ENCODE measurements at places on chromosomes 3 and 15. TPM values are rescaled to one million over a fixed set of nuclear protein-coding genes. Genes with fewer than 3 reads are reported as not detected.

GRCh38 chr3:107421170-107421792 lies 44.0 kb downstream of the CCDC54 start:
- peak; percentile 59 for DNase-seq

The CHDH gene
- total RNA-seq: 0.47 TPM

DNA sequence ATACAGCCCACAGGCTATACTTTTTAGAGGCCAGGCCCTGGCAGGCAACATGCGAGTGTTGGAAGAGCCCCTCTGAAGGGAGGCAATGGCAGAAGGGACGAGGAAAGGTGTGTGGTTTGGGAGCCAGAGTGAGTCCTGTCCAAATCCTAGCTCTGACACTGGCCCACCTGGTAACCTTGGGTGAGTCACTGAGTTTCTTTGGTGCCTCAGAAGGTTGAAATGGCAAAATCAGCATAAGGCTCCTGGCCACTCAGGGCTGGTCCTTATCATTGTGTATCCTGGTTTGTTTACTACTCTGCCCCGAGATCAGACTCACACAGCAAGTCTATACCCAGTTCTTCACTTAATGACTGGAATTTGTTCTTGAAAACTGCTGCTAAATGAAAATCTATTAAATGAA lies 71.4 kb upstream of the TLE3 start:
- no peak for DNase-seq

DNA sequence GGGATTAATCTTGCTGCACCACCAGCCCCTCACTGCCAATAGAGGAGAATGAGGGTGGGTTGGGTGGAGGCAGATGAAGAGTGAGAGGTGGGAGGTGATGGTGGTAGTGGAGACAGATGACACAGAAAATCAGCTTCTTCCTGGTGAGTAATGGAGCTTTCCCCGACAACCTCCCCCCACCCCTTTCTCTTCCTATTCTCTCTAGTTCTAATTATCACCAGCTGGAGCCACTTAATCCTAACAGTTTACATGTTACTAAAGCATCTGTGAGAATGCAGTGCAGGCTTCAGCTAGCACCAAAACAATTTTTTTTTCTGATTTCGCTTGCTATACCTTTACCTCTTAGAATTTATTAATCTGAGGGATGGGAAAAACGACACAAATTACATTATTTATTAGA lies 116.1 kb upstream of the DNAJC19 start:
- no peak for DNase-seq

The ACTRT3 gene
- 2.2 TPM for total RNA-seq

DNA sequence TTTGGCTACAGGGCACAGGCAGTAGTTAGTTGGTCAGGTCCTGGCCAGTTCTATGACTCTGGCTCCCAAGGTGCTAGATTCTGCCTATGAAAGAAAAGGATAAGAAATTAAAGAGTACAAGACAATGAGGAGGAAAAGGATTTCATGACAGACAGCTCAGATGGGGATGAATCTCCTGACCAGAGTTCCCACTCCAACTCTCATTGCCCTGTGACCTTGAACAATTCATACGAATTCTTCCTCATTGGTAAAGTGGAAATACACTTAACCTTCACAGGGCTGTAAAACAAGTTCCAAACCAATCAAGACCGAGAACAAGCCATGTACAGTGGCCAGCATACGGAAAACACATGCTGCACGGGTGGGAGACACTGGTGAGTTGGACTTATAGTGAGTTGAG lies 23.7 kb downstream of the CLEC3B start:
- no peak for DNase-seq

The CNTN4 gene
- total RNA-seq: not detected

The RAB6B gene
- total RNA-seq: 0.06 TPM

The SPTBN5 gene
- total RNA-seq: 0.34 TPM

The ZMYND10 gene
- not detected for total RNA-seq

The RPL15 gene
- 846 TPM for total RNA-seq

DNA sequence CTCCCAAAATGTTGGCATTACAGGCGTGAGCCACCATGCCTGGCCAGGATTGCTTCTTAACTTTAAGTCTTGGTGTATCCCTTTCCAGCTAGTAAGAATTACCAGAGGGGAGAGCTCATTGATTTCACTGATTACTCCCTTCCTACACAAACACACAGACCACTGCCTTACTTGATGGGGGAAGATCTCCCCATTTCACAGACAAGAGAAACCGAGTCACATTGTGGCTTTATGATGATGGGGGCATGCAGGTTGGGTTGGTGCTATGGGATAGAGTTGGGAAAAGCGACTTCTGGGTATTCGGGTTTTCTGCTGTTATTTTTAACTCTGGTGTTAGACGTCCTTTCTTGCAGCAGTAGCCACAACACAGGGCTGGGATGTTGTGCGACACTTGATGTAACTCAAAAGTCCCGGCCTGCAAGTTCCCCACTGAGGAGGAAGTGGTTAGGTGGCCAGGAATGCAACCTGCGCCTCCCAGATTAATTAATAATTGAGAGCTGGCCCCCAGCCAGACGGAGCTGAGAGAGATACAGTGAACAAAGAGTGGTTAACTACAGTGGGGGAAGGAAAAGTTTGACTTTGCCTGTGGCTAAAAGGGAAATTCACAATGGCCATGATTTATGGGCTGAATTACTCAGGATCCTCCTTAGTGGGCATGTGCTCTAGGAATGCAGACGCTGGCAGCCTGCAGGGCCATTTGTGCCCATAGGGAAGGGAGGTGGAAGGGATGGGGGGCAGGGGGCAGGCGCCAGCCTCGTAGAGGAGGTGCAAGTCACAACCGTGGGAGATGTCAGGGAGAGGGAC lies 63.6 kb downstream of the SMAD6 start:
- DNase-seq: peak; percentile 97

GRCh38 chr15:29044503-29044901 lies 158.7 kb downstream of the APBA2 start:
- DNase-seq: peak; percentile 62

DNA sequence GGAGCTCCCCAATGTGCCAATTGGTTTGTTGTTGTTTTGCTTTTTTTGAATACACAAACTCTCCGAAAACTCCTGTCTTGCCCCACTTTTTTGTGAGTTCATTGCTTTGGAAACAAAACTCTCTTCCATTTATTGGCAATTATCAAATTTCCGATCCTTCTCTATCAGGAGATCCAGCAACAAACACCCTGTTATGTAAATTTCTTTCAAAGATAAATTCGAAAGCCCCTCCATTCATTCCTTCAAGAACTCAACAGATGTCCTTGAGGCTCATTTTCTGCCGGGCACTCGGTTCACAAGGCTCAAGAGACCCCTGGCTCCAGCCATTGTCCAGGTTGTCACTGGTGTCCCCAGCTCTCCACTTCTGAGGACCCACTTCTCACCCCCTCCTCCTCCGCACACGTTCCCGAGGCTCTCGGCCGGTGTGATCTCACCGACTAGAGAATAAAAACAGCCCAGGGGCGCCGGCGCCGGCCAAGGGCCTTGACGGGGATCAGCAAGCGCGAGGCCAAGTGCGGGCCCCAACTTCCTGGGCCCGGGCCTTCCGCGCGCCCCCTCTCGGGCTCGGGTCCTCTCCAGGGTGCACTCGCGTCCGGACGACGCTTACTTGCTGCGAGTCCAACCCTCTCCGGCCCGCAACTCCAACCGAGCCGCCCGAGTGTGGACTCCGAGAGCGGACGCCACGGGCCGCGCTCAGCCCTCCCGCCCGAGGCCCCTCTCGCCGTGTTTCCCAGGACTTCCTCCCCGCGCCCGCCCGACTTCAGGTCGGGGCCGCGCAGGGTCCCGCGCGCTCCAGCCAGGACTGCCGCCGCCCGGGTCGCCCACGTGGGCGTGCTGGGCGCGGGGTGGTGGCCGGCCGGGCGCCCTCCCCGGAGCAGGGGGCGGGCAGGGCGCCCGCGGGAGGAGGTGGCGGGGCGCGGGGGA lies 533 bp upstream of the SMAD3 start:
- DNase-seq: peak; percentile 83

GRCh38 chr3:117995842-117996437 lies 1038.7 kb downstream of the IGSF11 start:
- no peak for DNase-seq

GRCh38 chr15:49895347-49896223 lies 223.4 kb downstream of the ATP8B4 start:
- DNase-seq: no peak

- DNase-seq: no peak
Measured at GRCh38 chr3:152346740-152347139, 78.0 kb downstream of the MBNL1 start.

GRCh38 chr3:71709908-71710511 lies 15.2 kb downstream of the EIF4E3 start:
- no peak for DNase-seq

DNA sequence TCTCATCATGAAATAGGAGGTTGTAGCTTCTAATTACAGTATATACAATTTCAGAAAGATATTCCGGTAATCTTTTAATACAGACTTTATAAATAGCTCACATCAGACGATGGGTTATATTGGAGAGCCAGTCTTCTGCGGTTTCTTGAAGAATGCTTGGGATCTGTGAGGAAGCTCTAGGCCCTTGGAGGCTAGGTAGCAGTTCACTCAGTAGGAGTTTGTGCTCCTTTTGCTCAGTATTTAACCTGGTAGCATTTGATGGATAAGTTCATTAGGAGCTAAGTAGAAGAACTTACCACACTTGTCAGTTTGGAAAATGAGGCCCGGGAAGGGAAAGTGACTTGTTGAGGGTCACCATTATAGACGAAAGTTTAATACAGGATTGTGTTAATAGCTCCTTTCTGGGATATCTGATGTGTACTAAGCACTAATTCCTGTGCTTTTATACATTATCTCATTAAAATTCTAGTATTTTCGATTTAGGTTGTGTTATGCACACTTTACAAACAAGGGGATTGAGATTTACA lies 2.8 kb downstream of the FNDC3B start:
- DNase-seq: peak; percentile 14

DNA sequence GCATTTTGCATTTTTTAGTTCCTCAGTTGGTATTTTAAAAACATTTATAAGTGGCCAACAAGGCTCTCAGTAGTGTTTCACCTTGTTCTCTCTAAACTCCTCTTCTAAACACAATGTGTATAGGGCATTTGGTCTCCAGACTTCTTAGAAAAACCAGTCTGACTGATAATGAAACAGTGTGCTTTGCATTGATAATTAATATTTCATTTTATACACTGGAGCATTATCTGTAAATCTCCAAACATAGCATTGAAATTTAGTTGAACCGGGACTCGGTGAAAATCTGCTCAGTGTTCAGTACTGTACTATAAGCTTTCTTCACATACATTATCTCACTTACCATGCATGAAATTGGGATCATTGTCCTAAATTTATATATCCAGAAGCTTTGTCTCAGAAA lies 53.6 kb downstream of the SETD5 start:
- DNase-seq: no peak

GRCh38 chr3:151875759-151876158 lies 2.3 kb downstream of the SUCNR1 start:
- no peak for DNase-seq

DNA sequence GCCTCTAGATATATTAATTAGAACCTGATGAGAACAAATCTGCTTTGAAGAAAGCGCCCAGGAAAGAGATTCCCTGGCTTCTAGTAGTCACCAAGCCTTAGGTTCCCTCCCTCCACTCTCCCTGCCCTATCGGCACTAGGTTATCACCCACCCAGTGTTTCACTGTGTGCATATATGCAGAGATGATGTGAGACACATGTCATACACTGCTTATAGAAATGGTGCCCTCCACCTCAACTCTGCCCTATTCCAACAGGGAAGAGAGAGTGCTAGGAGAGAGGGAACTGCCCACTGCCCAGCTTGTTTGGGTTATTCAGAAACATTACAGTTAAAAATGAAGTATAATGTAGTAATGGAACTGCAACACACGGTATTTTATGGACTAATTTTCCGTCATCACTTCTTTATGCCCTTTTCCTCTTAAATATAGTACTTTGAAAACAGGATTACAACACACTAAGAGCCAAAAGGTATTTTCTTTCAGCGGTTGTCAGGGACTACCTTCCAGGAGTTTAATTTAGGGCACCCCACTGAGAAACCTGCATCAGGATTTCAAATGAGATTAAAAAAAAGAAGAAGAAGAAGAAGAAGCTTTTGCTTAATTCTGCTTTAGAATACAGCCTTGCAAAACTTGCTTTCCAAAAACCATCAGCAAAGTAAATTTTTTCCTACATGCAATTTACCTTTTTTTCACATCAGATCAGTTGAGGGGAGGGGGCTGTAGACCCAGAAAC lies 55.3 kb downstream of the MEIS2 start:
- no peak for DNase-seq

The MAGI1 gene
- total RNA-seq: 4.6 TPM

GRCh38 chr3:71441925-71442651 lies 141.4 kb downstream of the FOXP1 start:
- DNase-seq: no peak

GRCh38 chr15:98865397-98866339 lies 141.9 kb downstream of the PGPEP1L start:
- no peak for DNase-seq

DNA sequence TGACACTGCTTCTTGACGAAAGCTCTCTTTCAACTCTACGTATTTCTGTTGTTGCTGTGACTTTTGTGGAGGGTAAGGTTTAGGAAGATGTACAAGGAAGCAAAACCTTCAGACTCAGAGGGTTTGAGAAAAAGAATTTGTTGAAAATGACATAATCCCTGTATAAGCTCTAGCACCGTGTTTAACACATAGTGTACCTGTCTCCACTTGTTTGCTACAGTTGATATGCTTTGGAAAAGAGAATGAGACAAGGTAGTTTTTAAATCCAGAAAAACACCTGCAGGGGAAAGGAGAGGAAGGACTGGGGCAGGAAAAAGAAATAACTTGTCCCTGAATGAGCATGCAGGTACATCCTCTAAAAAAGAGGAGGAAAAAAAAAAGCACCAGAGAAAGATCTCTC lies 29.6 kb upstream of the CP start:
- DNase-seq: no peak
